ENCODE measurements at places on chromosomes 7 and 10. TPM values are rescaled to one million over a fixed set of nuclear protein-coding genes. Genes with fewer than 3 reads are reported as not detected.

GRCh38 chr10:130573446-130573845 lies 437.3 kb downstream of the GLRX3 start:
- DNase-seq = no peak

DNA sequence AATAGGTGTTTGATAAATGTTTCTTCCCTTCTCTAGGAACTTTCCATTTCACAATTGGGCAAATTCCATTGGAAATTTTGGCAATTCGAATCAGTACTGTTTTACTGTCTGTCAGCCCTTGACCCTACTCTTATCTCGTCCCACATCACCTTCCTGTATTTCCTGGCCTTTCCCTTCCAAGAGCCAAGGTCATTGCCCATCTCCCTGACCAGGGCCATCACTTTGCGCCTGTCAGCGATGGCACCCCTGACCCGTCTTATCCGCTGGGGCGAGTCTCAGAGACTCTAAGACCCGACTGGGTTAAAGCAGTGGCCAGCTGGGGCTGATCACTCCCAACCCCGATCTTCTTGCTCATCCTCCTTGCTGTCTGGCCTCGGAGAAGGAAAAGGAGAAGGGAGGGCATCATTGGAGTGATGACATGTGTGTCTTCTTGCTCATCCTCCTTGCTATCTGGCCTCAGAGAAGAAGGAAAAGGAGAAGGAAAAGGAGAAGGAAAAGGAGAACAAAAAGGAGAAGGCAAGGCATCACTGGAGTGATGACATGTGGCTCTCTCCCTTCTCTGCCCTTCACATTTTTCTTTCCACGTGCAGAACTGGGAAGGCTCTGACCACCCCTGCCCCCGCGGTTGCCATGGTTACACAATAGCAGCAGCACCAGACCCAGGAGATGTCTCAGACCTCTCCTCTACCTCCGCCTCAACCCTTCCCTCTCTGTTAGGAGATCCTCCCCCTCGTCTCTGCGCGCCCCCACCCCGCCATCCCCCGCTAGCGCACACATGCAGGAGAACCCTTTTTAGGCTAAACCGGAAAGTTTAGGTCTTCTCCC lies 2.0 kb downstream of the SEMA3D start:
- no peak for DNase-seq

Gene CALML3
- polyA plus RNA-seq = 0.05 TPM

Gene CYP26C1
- 0.05 TPM for polyA plus RNA-seq

DNA sequence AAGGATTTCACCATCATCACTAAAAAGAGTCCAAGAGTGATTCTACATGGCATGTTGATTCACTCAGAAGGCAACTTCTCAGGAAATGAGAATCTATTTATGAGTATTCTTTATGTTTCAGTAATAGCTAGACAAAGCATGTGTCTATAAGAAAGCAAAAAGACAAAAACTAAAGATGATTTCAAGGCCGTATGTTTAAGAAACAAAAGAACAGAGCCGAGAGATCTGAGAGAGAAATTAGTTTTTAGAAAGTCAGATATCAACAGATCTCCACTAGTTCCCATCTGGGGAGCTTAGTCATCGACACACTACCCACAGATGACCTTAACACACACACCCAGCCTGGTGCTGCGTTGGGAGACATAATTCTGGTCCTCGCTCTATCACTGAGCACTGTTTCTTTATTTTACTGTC lies 21.0 kb downstream of the PIP4K2A start:
- DNase-seq = no peak

DNA sequence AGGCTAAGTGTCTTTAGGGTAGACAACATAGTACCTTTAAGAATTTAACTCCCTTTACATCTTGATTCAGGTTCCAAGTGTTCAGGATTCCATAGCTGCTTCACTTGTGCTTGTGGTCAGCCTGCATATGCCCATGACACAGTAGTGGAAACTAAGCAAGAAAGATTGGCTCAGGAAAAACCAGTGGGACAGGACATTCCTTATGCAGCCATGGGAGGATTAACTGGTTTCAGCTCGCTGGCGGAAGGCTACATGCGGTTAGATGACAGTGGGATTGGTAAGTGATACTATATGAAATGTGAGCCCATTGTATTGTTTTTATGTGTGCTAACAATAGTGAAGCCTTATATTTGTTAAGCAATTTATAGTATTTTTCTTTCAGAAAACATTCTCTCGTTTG lies 11.3 kb downstream of the FAM221A start:
- no peak for DNase-seq

Gene PTF1A
- 16.8 TPM for polyA plus RNA-seq

- peak; percentile 15 for DNase-seq
These were observed 140.9 kb downstream of the AUTS2 start for GRCh38 chr7:69739190-69739589.

GRCh38 chr10:113665806-113666354 lies 2.0 kb upstream of the NRAP start:
- no peak for DNase-seq

DNA sequence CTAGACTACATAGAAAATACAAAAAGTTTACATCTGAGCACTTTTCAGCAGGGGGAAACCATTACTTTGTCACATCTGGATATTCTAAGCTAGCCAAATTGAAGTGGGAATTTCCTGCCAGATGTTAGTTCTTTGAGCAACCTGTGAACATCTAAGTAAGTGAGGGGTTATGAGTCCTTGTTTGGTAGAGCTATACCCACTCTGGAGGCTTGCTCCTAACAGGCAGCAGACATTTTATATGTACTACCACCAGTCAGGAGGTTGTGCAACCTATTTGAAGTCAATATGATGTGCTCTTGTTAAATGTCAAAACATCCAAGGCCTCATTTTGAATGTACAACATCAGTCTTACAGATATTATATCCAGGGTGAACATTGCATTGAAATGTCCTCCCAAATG lies 143.3 kb upstream of the KAT6B start:
- no peak for DNase-seq

DNA sequence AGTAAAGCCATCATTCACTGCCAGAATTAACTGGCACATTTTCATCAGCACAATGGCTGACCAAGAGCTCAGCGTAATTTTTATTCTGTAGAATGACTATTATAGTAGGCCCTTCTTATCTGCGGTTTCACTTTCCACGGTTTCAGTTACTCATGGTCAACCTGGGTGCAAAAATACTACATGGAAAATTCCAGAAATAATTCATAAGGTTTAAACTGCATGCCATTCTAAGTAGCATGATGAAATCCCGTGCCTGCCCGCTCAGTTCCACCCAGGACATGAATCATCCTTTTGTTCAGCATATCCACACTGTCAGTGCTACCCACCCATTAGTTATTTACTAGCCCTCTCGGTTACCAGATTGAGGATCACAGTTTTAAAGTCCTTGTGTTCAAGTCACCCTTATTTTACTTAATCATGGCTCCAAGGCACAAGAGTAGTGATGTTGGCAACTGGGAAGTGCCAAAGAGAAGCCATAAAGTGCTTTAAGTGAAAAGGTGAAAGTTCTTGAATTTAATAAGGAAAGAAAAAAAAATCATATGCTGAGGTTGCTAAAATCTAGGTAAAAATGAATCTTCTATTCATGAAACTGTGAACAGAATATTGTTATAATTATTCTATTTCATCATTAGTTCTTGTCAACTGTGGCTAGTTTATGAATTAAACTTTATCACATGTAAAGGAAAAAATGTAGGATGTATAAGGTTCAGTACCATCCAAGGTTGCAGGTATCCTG lies 204.9 kb downstream of the DOCK4 start:
- DNase-seq = no peak

GRCh38 chr7:73509463-73509862 lies 12.6 kb downstream of the BAZ1B start:
- DNase-seq = no peak

DNA sequence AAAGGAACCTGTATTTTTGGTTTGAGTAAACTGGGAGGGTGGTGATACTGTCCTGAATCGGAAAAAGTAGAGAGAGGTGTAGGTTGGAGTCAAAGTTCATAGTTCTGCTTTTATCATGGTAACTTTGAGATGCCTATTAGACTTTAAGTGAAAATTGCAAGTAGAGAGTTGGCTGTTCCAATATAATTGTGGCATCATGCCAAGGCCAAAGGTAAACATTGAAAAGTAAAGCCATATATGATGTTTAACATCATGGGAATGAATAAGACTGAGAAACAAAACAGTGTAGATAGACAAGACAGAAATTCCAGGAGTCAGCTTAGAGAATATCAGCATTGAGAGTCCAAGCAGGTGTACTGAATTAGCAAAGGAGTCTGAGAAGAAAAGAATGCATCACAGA lies 570.9 kb downstream of the HTR7 start:
- DNase-seq = no peak

GRCh38 chr10:26550774-26551526 lies 112.8 kb downstream of the APBB1IP start:
- no peak for DNase-seq

DNA sequence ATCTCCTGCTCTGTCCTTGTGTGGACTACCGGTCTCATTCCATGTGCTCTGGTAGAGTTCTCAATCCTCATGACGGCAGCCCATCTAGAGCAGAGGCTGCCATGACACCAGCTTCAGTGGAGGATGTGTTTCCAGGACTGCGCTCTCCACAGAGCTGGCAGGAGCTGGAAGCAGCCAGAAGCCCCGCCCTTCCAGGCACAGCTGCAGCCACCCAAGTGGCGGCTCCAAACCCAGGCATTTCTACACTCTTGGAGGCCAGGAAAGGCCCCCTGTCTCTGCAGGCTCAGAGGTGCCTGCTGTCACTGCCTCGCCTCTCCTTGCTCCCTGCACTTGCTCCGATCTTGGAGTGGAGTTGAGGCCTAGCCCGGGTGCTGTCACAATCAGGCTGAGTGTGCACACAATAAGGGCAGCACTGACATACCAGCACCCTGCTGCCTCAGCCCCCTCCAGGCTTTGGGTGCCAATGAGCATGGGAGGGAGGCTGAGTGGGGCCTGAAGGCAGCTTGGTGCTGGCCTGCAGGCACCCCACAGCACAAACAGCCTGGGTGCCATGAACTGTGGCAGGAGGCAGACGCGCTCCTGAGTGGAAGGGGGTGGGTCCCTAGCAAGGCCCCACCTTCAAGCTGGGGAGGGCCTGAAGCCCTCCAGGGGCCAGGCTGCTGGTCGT lies 122.1 kb downstream of the LRRN3 start:
- no peak for DNase-seq

DNA sequence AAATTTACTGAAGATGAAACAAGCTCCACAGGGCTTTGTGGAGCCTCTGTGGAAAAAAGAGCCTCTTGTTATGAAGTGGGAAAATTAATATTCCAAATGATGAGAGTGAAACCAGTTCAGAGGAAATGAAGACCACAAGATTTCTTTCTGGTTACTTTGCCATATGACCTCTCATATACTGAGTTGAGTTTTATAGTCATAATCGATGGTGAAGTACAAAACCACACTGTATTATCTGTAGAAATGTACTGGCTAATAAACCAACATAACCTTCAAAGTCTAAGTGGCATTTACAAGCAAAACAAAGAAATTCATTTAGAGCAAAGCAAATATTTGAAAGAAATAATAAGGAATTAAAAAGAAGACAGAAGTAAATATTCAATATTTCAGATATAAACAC lies 662.6 kb upstream of the ZWINT start:
- no peak for DNase-seq

Gene SHH
- 0.35 TPM for polyA plus RNA-seq

DNA sequence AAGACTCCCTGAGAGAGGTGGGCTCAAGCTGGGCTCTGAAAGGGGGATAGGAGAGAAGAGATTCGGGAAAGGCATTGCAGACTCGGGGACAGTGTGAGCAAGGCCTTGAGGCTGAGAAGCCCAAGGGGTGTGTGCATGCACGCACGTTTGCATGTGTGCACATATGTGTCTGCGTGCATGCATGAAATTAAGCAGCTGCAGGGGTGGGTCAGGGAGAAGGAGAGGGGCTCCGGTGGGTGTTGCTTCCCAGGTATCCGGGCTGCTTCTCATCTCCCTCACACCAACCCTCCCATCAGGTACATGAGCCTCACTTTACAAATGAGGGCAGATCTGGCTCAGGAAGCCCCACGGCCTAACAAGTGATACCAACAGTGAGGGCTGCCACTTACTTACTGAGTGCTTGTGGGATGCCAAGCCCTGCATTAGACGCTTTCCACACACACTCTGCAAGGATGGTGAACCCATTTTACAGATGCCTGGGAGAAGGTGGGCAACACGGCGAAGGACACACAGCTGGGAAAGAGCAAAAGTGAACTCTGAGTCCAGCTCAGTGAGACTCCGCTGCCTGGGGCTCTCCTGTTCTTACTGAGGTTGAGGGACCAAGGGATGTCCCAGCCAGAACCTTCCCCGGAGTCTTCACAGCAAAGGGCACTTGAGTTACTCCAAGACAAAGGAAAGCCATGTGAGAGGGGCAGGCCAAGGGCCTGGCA lies 26.4 kb downstream of the ZCCHC24 start:
- peak; percentile 39 for DNase-seq

Gene OPALIN
- not detected for polyA plus RNA-seq

Gene PVRIG
- 0.09 TPM for polyA plus RNA-seq

DNA sequence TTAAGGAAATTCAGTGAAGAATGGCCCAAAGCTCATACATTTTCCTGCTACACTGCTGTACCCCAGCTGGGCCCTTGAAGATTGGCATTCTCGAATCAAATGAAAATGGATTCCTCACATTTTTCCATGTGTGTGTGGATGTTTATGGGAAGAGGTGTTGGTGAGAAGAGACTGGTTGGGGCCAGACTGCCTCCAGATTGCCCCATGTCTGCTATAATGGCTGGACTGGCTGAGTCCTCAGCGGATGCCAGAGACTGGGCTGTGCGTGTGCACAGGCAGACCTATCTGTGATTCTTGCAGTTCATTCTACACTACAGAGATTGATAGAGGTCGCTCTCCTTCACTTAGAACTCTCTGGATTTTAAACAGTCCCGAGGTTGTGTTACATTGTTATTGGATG lies 183.6 kb upstream of the GDF10 start:
- no peak for DNase-seq

DNA sequence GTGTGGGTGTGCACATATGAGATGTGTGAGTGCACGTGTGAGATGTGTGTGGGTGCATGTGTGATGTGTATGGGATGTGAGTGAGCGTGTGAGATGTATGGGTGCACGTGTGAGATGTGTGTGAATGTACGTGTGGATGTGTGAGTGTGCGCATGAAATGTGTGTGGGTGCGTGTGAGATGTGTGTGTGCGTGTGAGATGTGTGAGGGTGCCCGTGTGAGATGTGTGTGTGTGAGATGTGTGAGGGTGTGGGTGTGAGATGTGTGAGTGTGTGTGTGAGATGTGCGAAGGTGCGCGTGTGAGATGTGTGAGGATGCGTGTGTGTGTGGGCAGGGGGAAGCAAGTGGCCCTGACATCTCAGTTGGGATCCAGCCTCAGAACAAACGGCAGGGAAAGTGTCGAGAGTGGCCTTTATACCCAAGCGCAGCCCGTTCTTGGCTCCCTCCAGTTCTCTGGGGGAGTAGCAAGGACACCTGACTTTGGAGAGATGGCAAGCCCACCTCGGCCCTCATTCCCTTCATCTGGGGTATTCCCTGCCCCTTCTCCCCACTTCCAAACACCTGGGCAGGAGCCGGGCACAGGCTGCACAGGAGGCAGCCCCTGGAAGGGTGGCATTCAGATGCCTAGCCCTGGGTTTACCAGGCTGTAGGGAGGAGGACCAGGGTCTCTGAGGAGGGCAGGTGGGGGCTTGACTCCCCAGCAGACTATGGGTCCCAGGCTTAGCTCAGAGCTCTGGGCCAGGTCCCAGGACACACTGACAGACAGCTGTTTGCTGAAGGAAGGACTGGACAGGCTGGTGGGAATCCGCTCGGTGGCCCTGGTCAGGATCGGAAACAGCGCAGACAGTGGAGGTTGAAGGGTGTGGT lies 31.6 kb downstream of the PPIF start:
- peak; percentile 7 for DNase-seq

All from pancreas (tissue), 10 donors.